Tibial nerve (tissue), 4 donors: ENCODE measurements at places on chromosomes 12 and 14.

DNA sequence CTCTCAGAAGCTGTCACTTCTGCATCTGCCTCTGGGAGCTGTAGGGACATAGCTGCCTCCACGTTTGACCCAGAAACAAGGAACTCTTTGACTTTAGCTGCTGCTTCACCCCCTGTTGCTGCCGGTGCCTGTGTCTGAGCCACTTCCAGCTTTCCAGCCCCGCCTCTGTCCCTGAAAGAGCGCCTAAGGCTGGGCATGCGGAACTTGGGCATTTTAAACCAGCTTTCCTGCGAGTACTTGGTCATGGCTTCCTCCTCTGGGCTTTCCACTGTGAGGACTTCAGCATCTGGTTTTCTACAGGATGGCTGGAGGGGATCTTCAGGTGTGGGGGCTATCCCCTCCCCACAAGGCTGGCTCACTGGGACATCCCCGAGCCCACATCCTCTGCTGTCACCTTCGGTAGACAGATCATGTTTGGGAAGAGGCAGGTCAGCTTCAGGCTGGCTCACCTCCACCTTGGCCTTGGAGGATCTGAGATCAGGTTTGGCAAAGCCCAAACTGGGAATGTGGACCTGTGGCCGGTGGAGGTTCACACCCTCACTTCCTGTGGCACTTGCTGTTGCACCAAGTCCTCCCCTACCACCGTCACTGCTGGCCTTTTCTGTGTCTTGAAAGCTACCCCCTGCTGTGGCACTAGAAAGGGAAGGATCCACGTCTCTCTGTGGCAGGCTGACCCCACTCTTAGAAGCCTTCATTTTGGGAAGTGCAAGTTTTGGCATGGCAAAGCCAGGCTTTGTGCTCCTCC lies 15.2 kb downstream of the PLD4 start:
- DNase-seq: no peak

GRCh38 chr12:45718306-45718705 lies 11.2 kb upstream of the ARID2 start:
- DNase-seq: no peak

GRCh38 chr14:102462391-102462790 lies 47.2 kb downstream of the ANKRD9 start:
- DNase-seq: no peak

DNA sequence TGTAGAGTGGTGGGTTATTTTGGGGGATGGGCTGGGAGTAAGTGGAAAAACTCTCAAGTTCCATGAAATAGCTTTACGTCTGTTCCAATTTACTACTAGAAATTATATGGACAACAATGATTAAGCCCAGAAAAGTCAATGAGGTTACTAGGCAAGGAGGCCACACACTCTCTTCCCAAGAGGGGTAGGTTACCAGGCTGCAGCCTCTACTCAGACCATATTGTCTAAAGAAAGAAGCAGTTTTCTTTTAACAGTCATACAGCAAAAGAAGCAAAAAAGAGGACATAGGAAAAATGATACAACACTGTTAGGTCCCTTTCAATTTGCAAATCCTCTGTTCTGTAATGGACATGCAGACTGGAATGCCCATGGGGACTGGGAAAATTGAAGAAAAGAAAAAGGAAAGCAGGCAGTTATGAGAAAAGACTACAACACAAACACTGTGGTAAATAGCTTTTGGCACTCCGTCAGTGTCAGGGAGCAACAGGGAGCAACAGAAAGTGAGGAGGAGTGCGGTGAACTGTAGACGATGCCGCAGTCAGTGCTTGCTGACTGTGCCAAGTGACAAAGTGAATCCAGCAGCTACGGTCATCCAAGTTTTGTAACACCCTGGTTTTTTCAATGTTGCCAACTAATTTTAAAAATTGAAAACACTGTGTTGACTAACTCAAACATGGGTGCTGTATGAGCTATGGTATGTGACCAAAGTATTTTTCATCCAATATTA lies 39.8 kb upstream of the HMGA2 start:
- DNase-seq: no peak

GRCh38 chr12:42094277-42094676 lies 50.4 kb downstream of the GXYLT1 start:
- DNase-seq: no peak

DNA sequence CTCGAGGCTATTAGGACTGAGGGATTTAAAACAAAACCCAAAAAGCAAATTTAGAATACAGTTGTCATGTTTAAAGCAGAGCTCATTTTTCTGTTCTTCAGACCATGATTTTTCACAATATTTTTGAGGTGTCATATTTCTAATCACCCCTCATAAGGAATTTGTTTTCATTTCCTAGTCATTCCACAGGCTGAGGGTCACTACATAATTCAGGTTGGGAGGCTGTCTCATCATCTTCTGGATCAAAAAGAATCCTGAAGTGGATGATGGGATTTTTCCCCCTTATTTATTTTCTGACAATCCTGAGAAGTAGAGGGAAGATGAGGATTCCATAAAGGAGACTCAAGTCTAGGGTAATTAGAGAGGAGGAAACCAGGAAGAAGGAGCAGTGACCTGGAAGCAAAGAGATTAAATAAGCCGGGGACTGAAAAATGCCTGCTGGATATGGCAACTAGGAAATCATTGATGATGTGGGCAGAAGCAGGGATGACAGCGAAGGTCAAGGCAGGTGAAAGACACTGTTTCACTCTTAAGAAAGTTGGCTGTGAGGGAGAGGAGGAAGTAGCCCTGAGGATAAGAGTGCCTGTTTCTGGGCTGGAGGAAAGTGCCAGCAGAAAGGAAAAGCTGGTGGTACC lies 9.0 kb upstream of the PCNX1 start:
- DNase-seq: no peak

DNA sequence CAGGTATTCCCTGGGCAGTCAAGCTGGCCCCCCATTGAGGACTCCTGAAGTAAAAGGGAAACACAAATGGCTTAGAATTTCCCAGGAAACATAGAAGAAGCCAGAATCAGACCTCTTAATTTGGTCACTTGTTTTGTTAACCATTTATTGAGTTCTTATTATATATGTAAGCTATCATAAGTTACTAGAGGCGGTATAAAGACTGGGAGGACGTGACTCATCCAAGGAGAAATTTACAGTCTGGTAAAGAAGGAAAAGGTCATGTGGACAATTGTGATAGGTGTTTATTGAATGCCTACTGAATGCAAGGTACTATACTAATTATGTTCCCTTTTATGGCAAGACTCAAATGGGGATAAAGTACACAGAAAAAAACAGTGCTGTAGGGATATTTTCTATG lies 146.7 kb downstream of the DYRK2 start:
- no peak for DNase-seq

GRCh38 chr12:59632408-59632807 lies 36.6 kb downstream of the SLC16A7 start:
- peak; percentile 40 for DNase-seq

DNA sequence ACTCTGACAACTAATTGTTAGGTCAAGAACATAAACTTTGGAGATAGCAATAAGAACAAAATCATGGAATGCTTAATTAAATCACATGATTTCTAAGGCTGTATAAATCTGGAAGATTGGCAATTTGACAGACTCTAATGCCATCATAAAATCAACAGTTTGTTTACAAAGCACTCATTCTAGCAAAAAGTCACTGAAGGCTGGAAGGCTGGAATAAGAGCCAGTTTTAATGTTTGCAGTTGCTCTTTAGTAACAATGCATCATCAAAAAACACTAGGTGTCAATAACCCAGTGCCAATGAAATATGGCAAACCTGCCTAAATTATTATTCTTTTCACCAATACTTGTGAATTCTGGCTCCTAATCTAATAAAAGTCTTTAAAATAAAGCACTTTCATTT lies 65.0 kb downstream of the NUMB start:
- no peak for DNase-seq

GRCh38 chr14:23447361-23448350 lies 12.2 kb upstream of the MYH7 start:
- DNase-seq: no peak

DNA sequence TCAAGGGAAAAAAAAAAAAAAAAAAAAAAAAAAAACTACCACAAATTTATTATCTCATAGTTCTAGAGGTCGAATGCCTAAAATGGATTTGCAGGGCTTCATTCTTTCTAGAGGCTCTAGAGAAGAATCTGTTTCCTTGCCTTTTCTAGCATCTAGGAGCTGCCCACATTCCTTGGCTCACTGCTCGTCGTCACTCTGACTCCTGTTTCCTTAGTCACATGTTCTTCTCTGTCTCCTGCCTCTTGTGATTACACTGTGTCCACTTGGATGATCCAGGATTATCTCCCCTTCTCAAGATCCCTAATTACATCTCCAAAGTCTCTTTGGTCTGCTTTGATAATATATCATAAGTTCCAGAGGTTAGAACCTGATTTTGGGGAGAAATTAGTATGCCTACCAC lies 88.7 kb downstream of the HECTD1 start:
- DNase-seq: no peak

DNA sequence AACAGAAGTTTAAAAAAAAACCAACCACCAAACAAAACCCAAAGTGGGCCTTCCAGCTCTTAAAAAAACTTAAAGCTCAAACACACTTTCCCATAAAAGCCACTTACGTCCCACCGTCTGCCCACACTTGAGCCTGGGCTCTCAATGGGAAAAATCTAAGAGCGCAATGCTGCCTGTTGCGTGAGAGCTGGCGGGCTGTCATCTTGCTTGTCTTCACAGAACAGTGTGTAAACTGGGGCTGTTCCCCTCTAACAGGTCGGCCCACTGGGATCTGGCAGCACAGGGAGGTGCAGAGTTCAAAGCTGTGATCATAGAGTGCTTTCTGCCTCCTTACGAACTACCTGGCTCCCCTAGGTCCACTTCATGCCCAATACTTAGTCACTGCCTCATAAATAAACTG lies 80.0 kb downstream of the DICER1 start:
- no peak for DNase-seq

- DNase-seq: no peak
Observed at GRCh38 chr12:117145597-117146154, 44.6 kb downstream of the FBXO21 start.

- DNase-seq: no peak
Observed at GRCh38 chr12:73341559-73342247, 1069.5 kb downstream of the TRHDE start.

- DNase-seq: peak; percentile 47
Observed at GRCh38 chr12:49288412-49288853, 6.5 kb upstream of the PRPH start.

DNA sequence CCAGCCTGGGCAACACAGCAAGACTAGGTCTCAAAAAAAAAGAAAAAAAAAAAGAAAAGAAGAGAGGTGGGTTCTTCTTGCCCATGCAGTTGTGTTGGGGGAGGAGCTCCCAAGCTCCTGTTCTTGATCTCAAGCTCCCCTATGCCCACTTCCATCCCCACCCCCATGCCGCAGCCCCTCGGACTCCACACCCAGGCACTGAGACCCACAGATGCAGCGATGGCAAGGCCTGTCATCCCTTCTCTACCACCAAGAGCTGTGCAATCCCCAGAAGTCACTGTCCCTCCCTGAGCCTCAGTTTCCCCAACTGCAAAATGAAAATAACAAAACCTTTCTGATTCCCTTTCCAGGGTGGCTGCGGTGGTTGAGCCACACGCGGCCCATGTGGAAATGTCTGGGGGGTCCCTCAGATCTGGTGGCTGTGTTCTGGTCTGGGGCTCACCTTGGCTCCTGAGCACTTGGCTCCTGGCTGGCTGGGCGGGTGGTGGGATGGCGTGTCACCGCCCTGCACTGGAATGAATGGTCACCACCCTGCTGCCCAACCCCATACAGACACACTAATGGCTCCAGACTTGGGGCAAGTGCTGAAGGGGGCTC lies 22.6 kb upstream of the KIF26A start:
- no peak for DNase-seq

- DNase-seq: no peak
Observed at GRCh38 chr14:52305014-52305413, 9.1 kb upstream of the PTGER2 start.

- no peak for DNase-seq
Observed at GRCh38 chr12:98838231-98838647, 193.1 kb downstream of the APAF1 start.

- no peak for DNase-seq
Observed at GRCh38 chr14:33375786-33376185, 437.1 kb downstream of the NPAS3 start.

DNA sequence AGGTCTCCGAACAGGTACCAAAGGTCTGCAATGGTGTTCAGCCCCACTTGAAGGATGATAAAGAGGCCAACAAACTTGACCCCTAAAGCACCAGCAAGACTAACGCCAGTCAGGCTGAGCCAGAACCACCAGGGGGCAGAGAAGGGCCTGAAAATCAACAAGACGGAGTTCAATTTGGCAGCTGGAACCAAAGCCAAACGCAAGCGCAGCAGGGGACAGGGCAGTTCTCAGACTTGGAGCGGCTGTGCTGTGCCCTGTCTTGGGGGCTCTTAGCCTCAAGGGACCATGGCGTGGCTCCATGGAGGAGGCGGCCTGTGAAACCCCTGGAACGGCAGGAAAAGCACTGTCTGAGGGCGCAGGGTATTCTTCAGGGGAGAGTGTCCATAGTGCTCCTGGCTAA lies 19.6 kb downstream of the POMT2 start:
- peak; percentile 85 for DNase-seq

- no peak for DNase-seq
Observed at GRCh38 chr12:9727813-9728212, 5.1 kb downstream of the CLECL1 start.

- DNase-seq: no peak
Observed at GRCh38 chr14:21041676-21042433, at the start of gene RNASE7. TSS of gene RNASE7 (plus strand) at chr14:21042362. CDS start at chr14:21042993, 631 bp downstream.

GRCh38 chr12:129558036-129558435 lies 345.8 kb downstream of the TMEM132D start:
- no peak for DNase-seq

DNA sequence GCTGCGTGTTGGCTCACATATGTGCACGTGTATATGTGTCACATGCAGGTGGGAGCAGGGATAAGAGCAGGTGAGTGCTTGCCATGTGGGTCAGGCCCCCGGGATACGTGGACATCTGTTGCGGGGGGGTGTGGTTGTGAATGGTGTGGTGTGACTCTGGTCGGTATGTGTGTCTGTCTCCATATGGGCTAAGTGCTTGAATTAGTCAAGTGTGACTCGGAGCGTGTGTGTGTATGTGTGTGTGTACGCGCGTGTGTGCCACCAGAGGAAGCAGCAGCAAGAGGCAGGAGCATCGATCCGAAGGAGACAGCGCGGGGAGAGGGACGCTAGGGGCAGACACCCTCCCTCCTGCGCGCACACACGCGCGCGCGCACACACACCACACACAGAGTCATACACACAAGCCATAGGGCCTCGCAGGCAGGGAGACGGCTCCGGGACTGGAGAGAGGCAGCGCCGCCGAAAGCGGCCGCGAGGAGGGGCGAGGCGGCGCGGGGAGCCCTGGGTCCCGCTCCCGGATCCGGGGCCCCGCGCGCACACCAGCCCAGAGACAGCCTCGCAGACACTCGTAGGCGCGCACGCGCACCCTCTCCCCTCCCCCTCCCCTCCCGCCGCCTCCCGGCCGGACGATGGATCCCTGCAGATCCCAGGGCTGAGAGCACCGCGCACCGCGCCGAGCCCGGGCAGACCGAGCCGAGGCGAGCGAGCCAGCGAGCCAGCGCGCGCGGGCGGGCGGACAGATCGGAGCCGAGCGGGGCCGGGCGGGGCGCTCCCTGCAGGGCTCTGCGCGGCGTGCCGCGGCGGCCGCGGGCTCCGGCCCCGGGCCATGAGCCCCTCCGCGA lies at the start of gene ASIC1:
TSS of gene ASIC1 (plus strand) at position 597 of the 842 bp plus-strand sequence. CDS start 1,171 bp downstream, outside the sequence.
- DNase-seq: peak; percentile 42
